ENCODE measurements at places on chromosomes 2 and 18.

- no peak for DNase-seq
Measured at GRCh38 chr2:130882111-130882690, 45.5 kb downstream of the ARHGEF4 start.

DNA sequence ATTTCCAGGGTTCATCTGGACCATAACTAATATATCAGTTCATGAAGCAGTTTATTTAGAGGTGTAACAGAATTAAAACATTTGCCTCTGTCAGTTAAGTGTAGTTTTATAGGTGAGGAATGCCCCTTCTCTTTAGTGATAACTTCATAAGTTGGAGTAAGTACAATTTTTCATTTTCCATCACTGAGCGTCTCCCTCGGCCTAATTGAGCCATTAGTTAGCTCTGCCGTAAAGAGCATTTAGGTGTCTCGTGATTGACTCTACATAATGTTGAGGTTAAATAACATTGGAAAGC, 88.4 kb downstream of the UGGT1 start:
- no peak for DNase-seq

GRCh38 chr2:29719639-29720038, 201.7 kb downstream of the ALK start:
- no peak for DNase-seq

DNA sequence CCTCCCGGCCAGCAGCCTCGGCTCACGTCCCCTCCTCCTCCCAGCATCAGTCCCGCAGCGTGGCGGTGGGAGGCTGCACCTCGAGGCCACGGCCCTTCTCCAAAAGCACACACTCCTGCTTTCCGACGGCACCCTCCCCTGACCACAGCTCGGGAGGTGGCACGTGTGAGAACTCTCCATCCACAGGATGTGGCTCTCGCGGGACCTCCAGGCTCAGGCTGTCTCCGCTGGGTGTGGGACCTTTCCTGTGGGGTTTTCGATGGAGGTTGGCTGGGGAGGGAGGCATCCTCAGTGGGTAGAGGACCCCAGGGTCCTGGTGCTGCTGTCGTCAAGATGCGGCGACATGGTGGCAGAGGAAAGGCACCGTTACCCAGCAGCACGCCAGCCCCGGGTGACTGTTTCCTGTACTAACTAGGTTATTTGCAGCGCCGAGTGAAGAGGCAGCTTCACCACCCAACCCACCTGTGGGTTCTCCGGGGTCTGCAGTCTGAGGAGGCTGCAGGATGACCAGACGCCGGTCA, 42.8 kb upstream of the KCNG2 start:
- no peak for DNase-seq

DNA sequence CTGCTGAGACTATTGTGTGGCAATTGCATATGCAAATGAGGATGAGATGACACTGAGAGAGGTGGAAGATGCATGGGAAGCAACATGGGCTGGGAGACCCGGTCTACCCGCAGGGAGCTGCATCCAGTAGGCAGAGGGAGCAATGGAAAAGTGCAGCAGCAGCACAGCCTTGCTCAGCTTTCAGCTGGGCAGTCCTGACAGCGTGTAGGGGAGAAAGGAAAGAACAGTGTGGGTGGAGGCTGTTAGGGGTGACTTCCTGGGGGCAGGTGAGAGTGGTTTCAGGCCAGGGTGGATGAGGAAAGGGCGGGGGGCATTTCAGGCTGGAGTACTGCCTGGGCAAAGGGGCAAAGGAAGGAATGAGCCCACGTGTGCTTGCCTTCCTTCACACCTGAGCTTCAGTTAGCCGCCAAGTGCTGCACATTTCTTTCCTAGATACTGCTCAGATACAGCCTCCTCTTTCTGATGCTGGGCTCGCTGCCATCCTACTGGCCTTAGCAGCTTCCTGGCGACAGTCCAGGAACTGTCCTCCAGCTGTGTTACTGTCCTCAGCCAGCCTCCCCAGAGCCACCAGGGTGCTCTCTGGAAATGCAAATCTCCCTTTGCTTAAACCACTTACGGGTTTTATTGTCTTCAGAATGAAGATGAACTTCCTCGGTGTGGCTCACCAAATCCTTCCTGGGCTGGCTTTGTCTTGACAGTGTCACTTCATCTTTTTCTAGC, 276.3 kb downstream of the TSN start:
- no peak for DNase-seq

DNA sequence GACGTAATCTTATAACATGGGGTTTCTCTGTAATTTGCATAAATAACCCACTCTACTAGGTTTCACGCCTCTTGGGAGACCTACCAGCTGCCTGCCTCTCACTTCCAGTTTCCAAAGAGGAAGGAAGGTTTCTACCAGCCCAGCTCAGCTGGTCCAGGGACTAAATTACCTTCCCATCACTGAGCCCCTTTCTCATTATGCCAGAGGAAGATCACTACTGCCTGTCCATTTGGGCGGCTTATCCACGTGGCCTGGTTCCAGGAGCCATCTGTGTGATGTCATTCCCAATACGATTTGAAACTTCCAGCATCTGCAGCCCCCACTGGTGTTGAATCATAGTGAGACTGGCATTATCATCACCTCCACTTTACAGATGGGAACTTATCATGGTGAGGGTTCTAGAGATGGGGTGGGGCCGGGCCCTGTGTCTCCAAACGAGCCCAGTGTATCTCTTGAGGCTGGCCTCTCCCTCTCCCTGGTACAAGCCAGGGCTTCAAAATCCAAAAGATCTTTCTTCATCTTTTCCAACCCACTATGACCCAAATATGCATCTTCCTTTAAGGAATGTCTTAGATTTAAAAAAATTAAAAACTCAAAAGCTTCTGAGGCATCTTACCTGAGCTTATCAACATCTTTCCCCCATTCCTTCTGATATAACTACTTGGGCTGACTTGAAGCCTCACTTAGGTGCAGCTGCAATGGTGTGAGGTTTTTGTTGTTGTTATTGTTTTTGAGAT, 140.8 kb downstream of the DDX1 start:
- no peak for DNase-seq

GRCh38 chr2:152175012-152175367, 573 bp downstream of the STAM2 start:
- no peak for DNase-seq

- peak; percentile 53 for DNase-seq
Measured at GRCh38 chr18:48975817-48976649, 25.3 kb upstream of the SMAD7 start.

DNA sequence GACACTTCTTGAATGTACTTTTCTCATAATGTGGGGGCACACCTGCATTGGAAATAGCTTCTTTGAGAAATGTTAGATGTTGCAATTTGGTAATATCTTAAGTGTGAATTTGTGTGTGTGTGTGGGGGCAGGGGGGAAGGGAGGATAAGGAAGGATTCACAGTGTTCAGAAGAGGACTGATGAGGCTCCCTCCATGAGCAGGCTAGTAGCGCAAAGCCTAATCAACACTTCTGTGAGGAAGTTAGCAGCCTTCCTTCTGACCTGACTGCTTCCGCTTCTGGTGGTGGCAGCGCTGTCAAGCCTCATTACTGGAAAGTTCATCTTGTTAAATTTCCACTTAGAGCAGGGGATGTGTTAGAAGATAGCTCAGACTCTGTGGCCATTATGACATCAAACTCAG, 295.4 kb upstream of the SPRED2 start:
- DNase-seq: no peak

GRCh38 chr2:85194780-85195480, 61.7 kb downstream of the TCF7L1 start:
- DNase-seq: no peak

DNA sequence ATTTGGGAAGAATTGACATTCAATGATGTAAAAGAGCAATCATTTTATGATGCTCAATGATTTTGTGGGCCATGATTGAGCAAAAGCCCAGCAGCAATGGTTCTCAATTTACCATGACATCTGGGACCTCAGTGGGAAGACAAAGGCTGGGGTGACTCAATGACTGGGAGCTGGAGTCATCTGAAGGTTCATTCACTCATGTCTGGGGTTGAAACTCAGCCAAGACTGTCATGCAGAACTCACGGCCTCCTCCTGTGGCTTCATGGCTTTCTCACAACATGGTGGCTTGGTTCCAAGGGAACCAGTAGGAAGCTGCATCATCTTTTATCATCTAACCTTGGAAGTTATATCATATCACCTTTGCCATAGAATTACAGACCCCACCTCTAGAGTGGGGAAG, 45.1 kb upstream of the CD226 start:
- DNase-seq: no peak

DNA sequence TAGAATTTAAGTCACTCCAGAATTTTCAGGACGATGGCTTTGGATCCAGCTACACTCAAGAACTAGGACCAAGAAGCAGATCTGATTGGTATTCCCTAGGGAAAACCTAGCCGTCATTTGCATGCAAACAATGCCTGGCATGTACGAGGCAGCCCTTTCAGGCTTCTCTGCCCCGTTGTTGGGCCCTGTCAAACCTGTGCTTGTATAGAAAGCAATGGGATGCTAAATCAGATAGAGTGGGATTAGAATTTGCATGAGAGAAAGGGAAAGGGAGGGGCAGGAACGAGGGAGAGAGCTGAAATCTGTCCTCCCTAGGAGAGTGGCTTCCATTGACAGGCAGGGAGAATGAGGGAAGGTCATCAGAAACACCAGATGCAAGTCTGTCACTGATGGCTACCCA, 28.6 kb downstream of the ARID5A start:
- DNase-seq: no peak

DNA sequence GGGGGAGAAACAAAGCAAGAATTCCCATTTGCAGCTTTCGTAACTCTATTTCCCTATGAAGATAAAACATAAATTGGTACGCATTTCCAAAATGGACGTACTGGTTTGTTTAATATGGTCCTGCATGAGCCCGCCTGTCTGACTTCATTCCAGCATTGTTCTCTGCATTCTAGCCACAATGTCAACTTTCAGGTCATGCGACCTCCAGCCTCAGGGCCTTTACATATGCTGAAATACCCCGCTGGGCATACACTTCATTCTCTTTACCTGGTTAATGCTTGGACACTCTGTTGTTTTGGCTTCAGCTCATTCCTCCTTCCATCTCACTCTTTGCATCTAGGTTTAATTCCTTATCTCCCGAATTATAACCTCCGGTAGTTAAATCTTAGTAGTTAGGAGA, 103.7 kb upstream of the DNMT3A start:
- no peak for DNase-seq

- DNase-seq: peak; percentile 84
Measured at GRCh38 chr2:36355151-36355889, at the start of gene CRIM1. CRIM1 (plus strand) TSS chr2:36355778; CDS start chr2:36356293, 515 bp downstream.

DNA sequence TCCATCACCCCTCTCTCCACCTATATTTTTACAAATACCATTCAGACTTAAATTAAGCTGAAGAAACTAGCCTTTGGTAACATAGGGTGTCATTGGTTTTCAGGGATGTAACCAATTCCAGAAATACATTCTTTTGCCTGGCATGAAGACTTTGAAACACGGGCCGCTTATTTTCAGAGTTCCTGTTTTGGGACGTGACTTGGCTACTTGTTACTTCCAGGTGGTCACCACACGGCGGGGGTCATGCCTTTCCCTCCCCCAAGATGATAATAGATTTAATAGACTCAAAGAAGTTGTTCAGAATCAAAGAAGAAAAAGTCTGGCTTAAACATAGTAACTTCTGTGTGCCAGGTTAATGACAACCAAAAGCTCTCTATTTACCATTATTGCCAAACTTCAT, 110.6 kb downstream of the SEPTIN10 start:
- DNase-seq: no peak
